NCI-H526 treated with DMSO at 0.1 percent for 48 hours (cell line): ENCODE measurements at places on chromosomes 11 and 22.

DNA sequence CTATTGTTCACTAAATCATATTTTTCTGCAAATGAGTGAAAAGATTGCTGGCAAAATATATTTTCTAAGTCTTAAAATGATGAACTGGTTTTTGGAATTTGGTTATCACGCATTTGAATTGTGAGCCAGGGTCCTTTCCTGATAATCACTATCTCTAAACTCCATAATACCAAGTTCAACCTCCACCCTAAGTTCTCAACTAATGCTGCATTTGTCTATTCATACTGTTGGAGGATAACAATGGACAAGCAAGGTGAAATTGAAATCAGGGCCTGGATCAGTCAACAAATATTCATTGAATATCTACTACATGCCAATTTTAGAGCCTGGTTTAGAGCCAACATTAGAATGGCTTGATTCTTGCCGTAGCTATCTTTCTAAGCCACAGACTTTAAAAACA lies 4.7 kb upstream of the PCF11 start:
- DNase-seq: no peak

DNA sequence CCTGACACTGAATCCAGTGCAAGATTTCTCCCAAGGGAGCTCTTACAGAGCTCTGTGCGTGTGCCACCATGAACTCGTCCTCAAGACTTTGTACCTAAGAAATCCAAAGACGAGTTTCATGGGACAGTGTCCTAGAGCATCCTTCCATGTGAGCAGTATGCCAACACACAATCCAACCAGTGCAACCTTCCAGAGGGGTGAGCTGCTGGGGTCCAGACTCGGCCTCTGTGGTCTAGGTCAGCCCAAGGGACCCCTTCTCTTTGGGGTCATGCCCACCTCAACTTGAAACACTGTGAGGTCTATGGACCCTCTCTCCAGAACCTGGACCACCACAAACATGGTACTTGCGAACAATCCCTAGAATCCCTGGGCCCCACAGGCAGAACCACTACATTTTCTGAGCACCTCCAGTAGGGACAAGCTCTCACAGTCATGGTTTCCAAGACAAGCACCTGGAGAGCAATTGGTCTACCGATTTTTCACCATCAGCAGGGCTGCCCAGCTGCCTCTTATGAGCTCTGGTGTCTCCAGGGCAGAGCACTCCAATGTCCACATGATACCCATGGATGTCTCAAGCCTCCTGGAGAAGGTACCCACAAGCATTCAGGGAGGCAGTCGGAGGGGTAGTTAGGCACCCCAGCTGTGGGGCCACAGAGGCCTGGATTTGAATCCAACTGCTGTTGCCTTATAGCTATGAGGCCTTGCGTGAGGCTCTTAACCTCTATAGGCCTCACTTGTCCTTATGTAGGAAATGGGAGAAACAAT lies 7.7 kb downstream of the CHST1 start:
- no peak for DNase-seq

- no peak for DNase-seq
Observed at GRCh38 chr11:87459351-87459750, 421.6 kb downstream of the TMEM135 start.

DNA sequence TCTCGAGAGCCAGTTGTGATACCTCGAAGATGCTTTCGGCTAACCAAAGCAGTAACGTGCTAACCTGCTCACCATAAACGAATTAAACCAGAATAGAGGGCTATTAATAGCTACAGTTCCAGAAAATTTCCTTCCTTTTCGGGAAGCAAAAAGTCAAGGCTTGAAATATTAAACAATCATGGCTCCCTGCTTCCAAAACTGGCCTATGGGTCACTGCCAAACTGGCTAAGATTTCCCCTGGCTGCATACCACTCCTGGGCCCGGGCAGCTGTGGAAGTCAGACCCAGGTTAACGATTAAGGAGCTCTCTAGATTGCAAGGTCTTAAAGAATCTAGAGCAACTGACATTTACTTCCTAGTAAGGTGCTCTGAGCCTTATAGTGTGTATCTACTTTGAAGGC lies 1.7 kb downstream of the AMOTL1 start:
- peak; percentile 43 for DNase-seq

GRCh38 chr11:61627850-61628661 lies 47.2 kb upstream of the SYT7 start:
- peak; percentile 43 for DNase-seq

- no peak for DNase-seq
Observed at GRCh38 chr22:41030891-41031290, 61.5 kb upstream of the EP300 start.

GRCh38 chr11:7546324-7546791 lies 32.6 kb downstream of the PPFIBP2 start:
- DNase-seq: no peak

DNA sequence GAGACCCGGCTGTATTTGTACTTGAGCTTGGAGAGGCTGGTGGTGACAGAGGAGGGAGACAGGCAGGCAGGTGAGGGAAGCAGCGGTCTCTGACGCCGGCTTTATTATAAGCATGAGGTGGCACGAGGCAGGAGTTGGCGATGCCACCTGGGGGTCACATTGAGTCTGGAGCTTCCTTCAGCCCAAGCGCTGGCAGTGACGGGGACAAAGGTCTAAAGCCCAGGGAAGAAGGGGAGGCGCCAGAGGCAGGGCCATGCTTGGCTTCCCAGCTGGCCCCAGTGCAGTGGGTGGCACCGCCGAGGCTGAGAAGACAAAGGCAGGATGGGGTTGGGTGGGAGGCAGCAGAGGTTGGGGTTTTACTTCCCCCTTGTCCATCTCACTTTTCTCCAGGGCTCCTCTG lies 4.5 kb downstream of the FXYD2 start:
- DNase-seq: peak; percentile 79
